Esophagus squamous epithelium (tissue), 5 donors: ENCODE measurements at places on chromosomes 11 and 22.

DNA sequence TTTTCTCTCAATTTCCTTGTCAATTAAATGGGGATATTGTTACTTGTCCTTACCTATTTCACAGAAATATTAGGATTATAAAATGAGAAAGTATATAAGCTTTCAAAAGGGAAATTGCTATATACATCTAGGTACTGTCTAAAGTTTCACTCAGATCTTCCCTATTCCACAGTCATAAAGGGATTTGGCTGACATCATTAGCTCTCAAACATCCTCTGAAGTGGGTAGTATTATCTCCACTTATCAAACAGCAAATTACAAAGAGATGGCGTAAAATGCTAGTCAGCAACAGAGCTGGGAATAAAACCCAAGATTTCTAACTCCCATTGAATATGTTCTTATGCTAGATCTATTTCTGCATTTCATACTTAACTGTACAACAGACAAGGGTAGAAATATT is 50.9 kb downstream of the SLC25A17 start:
- no peak for DNase-seq

DNA sequence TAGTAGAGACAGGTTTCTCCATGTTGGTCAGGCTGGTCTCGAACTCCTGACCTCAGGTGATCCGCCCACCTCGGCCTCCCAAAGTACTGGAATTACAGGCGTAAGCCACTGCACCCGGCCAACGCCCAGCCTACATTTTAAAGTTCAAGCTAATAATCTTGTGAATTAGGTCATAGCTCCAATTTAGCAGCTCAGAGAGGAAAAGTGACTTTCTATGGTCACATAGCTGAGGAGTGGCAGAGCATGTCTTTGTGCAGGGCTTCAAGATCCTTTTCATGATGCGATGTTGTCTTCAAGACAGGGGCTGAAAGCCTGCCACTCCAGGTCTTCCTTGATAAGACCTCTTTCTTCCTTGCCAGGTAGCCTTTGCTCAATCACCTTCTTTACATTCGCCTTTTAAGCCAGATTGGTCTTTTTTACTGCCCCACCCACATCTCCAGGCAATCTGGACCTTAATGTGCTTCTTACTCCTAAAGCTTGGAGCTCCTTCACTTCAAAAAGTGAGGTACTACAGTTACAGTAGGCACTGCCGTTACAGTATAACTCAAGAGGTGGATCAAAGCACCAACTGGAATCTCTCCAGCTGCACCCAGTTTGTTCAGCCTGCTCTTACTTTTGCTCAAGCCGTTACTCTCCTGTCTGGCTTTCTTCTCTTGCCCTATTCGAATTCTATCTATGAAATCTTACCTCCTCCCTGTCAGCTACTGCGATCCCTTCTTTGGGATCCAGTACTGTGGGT is 18.2 kb downstream of the YWHAH start:
- DNase-seq, result no peak

DNA sequence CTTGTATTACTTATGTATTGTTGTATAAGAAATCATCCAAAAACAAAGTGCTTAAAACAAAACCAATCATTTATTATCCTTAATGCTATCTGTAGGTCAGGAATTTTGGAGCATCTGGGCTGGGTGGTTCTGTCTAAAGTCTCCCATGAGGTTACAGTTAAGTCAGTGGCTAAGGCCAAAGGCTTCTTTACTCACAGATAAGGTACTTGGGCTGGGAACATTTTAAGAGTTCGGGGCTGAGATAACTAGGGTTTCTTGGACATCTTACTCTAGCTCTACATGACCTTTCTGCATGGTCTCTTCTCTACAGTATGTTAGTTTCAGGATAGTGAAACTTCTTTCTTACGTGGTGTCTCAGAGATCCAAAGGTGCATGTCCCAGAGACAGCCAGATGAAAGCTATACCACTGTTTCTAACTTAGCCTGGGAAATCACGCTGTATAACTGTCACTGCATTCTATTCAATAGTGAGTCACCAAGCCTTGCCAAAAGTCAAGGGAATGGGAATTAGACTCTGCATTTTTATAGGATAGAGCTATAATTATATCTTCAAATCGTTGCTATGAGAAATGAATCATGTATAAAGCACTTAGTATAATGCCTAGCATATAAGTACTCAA is 29.6 kb downstream of the SOX6 start:
- DNase-seq, result no peak

DNA sequence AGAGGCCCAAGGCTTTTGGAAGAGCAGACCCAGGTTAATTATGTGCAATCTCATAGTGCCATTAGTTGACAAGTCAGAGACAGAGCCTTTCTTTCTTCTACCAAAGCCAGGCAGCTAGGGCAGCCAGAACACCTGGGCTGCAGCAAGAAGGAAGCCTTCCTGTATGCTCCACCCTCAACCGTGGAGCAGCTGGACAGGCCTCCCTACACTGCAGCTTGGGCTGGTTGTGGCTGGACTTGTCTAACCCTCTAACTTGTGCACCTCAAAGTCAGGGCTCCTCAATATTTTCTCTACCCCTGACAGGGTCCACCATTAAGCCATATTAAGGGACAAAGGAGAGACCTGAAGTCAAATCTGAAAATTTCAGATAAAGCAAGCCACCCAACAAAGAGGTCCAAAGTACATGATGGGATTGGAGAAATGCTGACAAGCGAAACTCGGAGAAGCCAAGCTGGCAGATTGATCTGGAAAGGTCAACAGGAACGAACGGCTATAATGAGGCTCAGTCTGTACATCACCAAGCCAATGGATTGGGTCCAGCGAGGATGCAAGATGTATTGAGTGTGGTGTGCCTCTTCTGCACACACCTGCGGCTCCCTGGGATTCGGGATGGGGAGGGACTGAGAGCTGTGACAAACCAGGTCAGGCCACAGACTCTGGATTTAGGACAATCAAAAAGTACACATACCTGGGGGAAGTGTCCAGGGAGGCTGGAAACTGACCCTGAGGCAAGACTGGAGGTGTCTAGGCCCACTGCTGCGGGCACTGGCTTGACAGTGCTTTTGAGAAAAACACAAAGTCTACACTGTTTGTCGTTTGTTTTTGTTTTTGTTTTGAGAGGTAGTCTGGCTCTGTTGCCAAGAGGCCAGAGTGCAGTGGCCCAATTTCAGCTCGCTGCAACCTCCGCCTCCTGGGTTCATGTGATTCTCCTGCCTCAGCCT is 11.7 kb upstream of the SLC43A3 start:
- DNase-seq, result no peak

DNA sequence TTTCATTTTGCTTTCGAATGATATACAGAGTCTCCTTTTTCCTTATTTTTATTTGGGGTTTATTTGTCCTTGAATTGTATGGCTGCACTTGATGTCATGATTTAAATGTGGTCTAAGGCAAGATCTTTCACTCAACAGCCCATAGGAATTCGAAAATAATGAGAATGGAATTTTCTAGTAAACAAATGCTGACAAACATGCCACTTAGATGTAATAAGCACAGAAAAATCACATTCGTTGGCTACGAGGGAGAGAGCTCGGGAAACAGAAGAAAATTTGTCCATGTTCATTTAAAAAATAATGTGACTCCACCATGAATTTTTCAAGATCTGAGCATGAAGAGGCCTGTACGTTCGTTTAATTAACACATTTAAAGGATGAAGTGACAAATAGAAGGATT is 73.0 kb downstream of the BLID start:
- DNase-seq, result no peak

DNA sequence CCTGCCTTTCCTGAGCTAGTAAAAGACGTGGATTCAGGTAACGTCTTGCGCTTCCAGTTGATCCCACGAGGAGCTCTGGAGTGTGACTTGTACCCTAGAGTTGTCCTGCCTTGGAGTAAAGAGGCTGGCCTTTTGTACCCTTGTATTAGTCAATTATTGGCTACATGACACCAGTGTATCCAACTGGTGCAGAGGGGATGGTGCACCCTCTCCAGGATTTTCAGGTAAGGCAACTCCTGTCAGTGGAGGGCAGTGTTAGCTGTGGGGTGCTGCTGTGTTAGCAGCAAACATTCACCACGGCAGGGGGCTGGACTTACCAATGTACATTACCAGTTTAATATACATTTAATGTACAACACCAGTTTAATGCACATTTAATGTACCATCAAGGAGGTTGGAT is 233.5 kb downstream of the MIAT start:
- DNase-seq, result no peak

GRCh38 chr11:13993096-13993765 is 30.7 kb downstream of the SPON1 start:
- no peak for DNase-seq

- DNase-seq, result no peak
These were observed 53.3 kb downstream of the NTM start for GRCh38 chr11:131423688-131424087.

DNA sequence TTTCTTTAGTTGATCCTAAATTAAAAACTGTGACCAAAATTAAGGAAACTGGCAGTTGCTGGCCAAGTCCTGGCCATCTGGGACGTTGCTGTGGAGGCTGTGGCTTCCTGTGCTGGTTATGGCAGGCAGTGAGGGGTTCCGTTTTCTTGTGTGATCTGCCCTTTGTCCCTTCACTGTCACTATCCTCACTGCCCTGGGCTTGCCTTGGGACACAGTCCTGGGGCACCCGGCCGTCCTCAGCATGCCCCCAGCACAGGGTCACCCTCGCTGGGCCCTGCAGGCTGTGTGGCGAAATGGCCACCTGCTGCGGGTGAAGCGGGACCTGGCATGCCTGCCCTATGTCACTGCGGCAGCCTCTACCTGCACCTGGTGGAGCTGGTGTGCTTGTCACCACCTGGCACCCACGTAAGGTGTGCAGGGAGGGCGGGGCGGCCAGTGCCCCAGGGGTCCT is 52.5 kb upstream of the SLC22A12 start:
- DNase-seq, result no peak

DNA sequence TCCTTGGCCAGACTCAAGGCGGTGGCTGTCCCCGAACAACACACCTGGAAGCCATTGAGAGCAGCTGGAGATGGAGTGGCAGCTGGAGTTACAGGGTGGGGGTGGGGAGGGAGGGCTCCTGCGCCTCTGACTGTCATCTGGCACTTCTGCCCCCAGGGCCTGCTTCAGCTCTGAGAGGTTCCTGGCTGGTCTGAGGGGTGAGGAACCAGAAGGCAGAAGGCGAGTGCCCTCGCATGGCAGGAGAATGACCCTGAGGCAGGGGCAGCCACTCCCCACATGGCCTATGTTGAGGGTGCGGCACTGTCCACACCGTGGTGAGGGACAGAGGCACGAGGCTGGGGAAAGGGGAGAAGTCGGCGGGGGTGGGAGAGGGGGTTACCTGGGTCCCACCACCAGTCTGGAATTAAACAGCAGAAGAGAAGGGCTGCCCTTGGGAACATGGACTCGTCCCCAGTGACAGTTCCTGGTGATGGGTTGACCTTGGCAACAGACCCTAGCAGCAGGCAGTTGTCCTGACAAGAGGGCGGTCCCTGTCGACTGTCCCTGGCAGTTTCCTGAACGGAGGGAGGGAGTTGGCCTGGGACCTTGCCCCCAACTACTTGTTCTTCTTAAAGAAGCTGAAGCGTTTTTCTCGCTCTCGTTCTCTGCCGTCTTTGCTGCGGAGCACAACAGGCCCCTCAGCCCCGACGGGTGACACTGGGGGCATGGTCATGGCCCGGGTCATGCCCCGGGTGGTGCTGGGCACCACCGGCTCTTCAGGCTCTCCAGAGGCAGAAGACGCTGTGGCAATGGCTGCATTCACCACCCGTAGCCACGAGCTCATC is 7.8 kb upstream of the RBM4B start:
- DNase-seq, result no peak

- DNase-seq, result no peak
These were observed 23.1 kb downstream of the A4GALT start for GRCh38 chr22:42697542-42698013.

GRCh38 chr22:37999640-38000272 is 15.4 kb upstream of the SOX10 start:
- no peak for DNase-seq

- no peak for DNase-seq
These were observed 15.7 kb downstream of the GLB1L2 start for GRCh38 chr11:134347441-134347840.

GRCh38 chr11:132549001-132549400 is 983.3 kb downstream of the OPCML start:
- DNase-seq, result no peak

GRCh38 chr22:22228921-22229320 is 15.7 kb upstream of the VPREB1 start:
- no peak for DNase-seq

DNA sequence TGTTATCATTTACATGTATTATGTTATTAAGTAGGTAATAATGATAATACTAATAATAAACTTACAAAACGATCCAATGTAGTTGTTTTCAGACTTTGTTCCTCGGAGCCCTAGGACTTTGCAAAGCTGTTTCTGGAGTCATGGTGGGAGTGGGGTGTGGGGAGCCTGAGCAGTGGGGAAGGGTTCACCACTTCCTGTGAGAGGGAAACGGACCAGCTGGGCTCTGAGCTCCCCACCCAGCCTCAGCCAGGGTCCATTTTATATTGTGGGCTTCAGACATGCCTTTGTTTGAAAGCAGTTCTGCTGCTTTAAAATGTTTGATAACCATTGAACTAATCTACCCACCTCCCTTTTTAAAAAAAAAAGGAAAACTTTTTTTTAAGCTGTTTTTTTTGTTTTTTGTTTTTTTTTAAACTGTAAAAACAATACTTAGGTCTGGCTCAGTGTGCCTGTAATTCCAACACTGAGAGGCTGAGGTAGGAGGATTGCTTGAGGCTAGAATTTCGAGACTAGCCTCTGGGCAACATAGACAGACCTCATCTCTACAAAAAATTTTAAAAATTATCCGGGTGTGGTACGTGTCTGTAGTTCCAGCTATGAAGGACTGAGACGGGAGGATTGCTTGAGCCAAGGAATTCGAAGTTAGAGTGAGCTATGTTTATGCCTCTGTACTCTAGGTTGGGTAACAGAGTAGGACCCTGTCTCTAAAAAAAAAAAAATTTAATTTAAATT is 7.0 kb downstream of the SERPING1 start:
- no peak for DNase-seq

DNA sequence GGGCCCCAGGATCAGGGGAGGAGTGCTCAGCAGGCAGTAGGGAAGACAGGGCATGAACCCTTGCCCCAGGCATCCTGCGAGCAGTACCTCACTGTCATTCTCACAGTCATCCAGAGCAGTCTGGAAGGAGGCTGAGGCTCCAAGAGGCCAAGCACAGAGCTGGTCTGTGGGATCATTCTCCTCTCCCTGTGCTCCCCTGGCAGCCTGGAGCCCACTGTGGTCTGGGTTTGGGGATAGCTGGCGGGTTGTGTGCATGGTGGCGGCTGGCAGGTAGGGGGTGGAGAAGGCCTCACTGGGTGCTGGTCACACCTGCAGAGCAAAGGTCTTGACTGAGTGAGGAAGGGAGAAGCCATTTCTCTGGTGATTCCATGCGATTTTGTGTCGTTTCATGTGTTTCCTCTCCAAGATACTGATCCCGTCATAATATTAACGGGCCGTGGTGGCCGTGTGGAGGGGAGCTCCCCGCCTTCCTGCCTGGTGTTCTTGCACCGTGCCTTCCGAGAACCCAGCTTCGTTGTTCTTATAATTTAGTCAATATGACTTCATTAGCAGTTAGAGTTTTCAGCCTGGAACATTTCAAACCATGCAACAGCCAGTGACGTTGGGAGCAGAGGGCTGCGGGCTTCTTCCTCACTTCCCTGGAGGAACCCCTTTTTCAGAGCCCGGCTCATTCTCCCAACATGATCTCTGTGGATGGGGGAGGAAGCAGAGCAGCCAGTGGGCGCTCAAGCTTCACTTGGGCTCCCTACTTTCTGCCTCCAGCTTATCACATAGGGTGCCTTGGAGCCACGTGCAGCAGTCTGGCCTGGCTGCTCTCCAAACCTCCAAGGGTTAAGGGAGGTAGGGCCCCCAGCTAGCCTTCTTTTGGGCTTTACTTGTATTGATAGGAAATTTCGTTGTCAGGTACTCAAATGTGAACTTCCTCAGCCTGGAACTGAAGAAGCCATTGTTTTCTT is 20.8 kb upstream of the ADORA2A start:
- DNase-seq, result no peak
